ENCODE measurements at places on chromosomes 2 and 18.

DNA sequence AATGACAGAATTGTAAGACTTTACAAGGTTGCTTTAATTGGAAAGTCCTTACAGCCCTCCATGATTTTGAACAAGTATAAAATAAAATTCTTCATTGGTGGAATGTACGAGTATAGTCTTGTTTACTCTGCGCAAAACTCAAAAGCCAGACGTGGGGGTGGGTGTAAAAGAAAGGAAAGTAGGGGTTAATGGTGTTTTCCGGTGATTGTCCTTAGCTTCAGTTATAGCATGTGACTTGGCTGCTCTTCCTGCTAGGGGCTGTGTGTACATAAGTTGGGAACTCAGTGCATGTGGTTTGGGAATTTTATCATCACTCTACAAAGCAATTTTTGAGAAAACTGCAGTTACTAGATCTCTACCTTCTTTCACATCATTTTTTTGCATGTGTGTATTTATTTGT lies 82.4 kb upstream of the CAVIN2 start:
- DNase-seq: no peak

- no peak for DNase-seq
These were observed 171.8 kb upstream of the SPRED2 start for GRCh38 chr2:65604246-65604645.

DNA sequence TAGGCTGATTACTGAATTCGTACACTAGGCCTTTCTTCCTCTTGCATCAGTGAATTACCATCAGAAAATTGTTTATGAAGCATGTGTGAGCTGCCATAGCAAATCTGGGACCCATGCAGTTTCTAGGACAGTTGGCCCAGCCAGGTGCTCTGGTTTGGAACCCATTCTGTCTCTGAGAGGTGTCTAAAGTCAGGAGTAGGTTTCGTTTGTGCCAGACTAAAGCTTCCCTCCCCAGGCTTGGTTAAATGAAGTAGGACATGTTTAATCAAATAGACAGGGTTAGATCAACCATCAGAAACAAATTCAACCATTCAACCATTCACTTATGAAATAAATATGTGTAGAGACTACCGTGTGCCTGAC lies 176.9 kb downstream of the ALPK2 start:
- no peak for DNase-seq

DNA sequence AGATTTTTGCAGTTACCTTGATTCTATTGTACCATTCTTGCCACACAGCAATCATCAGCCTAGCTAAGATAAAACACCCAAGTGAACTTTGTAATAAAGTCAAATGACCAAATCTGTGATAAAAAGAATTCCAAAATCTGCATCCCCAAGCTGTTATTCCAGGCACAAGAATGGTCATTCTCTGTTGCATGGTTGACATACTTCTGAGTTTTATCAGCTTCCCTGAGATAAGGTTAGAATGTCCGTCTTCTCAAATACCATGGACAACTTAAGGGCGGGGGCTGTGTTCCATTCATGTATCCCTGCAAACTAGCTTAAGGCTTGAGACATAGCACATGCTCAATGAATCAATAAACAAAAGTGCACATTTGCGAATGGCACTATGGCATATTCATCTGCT lies 8.1 kb upstream of the BMP10 start:
- no peak for DNase-seq

DNA sequence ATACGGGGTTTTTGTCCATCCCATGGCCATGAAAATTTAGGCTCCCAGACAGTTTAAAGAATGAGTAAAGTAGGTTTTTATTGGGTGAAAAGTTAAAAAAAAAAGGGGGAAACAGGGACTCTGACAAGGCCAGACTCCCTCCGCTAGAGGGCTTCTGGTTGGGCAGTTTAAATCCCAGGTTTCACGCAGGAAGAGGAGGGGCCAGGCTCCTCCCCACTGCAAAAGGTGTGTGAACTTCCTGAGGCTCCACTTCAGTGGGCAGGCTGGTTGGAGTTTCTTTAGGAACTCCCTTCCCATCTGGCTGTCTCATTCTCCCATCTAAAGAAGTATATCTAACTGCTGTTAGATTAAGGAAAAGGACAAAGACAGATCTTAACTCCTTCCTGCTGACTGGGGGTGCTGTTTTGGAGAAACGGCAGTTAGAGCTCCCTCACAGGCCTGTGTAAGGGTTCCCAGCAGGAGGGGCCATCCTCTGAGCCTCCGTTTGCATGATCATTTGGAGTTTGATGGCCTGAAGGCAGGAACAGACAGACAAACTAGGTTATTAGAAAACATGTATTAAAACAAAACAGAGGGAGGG lies 1160.7 kb downstream of the CNTNAP5 start:
- no peak for DNase-seq
